ENCODE measurements at places on chromosomes 5 and 9.

DNA sequence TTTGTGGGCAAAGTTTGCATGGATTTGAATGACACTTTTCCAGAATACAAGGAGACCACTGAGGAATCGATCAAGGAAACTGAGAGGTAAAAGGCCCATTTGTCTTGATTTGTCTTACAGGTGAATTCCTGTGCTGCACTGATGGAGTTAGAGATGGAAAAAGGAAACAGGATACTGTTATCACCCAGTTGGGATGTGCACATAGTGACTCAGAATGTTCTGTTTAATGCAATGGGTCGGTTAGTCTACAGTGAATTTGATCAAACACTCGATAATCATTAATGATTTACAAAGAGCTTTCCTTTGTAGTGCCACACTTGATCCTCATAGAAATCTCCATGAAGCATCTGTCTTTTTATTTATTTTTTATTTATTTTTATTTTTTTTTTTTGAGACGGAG, 64.7 kb downstream of the GDA start:
- no peak for DNase-seq

DNA sequence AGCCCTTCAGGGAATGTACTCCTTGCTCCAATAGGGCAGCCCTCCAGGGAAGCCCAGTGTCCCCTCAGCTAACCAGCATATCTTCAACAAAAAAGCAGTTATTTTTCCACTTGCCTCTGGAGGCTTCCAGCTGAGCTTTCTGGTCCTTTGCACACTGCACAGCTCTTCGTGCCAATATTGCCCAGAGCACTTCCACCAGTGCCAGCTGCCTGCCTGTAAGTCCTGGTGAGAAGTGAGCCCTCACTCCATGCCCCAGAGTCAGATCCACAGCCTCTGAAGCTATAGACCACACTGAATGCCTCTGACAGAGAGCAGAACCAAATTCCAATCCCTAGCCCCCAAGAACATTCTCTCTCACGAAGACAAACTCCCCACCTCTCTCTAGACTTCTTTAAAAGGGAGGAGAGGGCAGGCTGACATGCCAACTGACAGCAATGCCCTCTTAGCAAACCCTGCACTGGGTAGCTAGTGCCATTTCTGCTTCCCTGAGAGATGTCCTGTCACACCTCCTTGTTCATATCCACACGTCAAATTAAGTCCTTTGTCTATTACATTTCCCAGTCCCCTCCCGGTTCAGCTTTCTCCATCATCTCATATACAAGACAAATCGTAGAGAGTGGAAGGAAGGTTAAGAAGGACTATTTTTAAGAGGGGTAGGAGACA, 12.7 kb upstream of the HEXB start:
- no peak for DNase-seq

DNA sequence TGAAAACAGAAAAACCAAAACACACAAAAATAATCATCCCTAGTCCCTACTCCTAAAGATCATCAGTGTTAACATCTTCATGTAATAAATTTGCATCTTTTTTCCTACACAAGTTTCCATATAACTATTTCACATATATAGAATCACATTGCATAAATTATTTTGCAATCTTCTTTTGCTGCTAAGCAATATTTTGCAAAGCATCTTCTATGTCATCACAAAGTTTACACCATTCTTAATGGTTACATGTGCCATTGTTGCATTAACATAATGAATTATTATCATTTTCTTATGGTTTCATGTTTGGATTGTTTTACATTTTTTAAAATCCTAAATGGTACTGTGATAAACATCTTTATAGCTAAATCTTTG, 17.8 kb downstream of the SH3TC2 start:
- DNase-seq = no peak

GRCh38 chr5:76425146-76425545, 22.1 kb downstream of the IQGAP2 start:
- DNase-seq = no peak

- no peak for DNase-seq
Measured at GRCh38 chr5:41542183-41542582, 31.8 kb upstream of the PLCXD3 start.

DNA sequence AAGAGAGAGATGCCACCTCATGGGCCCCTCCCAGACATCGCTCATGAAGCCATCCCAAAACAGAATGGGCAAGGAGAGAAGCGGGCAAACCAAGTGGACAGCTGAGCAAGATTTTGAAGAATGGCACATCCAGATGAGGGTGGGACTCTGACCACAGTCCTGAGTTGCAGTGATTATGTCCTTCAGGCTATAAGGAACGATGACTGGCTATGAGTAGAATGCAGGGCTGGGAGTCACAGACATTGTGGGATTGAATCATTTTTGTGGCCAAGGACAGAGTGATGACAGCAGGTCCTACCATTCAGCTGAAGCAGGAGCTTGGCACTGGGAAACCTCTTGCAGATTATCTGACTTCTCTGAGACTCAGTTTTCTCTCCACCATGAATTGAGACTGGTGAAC, 245.7 kb upstream of the SLC30A5 start:
- DNase-seq = no peak

DNA sequence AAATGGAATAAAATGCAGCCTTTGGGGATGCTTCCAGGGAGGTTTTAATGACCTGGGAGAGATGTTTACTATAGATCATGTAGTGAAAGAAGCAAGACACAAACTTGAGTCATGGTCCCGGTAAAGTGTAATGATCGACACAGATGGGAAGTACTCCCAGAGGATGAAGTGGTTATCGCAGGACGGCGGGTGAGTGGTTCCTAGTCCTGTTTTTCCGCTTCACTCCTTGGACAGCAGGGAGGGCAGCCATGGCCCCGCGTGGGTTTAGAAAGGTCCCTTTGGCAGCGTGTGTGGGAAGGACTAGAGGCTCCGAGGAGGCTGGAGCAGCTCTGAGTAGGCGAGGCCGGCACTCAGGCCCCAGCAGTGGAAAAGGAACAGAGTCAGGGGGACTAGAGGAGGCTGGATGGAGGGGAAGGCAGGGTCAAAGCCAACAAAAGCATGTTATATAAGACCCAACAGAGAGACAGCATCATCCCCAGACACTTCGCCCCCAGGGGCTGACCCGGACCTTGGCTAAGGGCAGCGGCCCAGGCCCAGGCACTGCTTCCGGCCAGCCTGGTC, 49.2 kb upstream of the STXBP1 start:
- no peak for DNase-seq

- no peak for DNase-seq
Measured at GRCh38 chr9:126875756-126876510, 15.5 kb downstream of the ZBTB34 start.

DNA sequence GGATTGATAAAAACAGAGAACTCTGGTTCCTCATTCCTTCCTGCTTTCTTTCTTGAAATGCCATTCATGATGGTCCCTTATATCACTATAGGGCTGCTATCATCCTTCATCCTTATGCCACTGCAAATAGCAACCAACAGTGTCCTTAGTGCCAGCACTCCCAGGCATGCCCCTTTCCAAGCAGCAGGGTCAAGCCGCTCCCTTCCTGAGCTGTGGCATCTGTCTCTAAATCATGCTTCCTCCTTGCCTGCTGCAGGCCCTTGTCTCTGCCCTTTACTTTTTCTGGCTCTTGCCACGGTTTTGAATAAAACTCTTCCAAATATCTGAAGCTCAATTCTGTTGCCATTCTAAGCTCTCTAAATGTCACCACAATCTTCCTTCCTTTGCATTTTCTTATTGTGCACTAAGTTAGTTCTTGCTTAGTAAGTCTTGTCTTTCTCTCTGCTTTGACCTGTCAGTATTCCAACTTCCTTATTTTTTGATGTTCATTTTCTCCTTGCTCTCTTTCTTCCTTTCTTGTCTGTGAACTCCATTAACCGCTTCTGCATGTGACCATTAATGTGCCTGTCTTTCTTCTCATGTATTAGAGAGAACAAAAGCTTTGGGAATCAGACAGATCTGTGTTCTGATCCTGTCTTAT, 19.9 kb downstream of the TLR4 start:
- DNase-seq = no peak

GRCh38 chr9:1386420-1386819, 336.3 kb downstream of the DMRT2 start:
- DNase-seq = no peak

- no peak for DNase-seq
Measured at GRCh38 chr5:80569961-80570786, at the start of gene ANKRD34B. Gene ANKRD34B (minus strand): TSS chr5:80570280. CDS start chr5:80560019, 10,261 bp downstream.

GRCh38 chr9:129102791-129103594, 7.6 kb downstream of the CRAT start:
- DNase-seq = no peak

Measured in CD4-positive, alpha-beta T cell treated with Interleukin-12 subunit alpha and Interleukin-12 subunit beta, for 1 hour (primary cell).